Central memory CD4-positive, alpha-beta T cell (primary cell): ENCODE measurements at places on chromosomes 4 and X.
A peak's percentile ranks its signal among the peaks of the same experiment; 100 is the strongest.

DNA sequence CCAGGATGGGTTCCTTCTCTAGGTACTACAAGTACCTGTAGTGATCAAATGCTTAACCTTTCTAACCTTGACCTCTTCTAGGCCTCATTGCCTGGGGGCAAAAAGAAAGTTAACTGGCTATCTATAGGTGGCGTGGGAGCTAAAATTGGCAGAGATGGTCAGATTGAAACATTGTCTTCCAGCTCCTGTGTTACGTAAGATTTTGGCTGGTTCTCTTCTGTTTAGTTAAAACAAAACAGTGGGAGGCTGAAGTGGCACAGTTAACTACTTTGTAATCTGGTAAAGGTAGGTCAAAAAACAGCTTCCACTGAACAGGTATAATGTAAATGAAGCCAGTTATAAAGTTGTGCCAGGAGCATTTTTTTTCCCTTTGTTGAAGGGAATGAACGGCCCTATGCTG lies 115.2 kb downstream of the MBNL3 start:
- DNase-seq, result no peak

DNA sequence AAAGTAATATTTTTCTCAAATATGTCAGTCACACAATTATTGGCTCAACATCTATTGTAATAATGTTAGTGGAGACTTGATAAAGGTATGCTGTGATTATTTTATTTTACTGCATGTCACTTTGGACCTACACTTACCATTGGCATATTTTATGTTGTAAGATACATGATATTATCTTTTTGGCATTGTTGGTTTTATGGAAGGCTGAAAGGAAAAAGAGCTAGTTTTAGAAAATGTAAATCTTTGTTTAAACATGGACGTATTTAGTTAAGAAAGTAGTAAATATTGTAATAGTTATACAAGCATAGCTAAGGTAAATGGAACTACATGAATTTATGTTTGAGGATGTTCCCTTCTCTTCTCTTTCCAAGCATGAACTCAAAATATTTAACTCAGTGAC lies 1399.3 kb downstream of the STIM2 start:
- DNase-seq, result no peak

GRCh38 chr4:1247864-1248244 lies 1.1 kb downstream of the CTBP1 start:
- DNase-seq, result peak; percentile 71

- DNase-seq, result no peak
Measured at GRCh38 chr4:113959539-113959937, 19.9 kb downstream of the ARSJ start.

GRCh38 chr4:17066236-17066635 lies 167.8 kb upstream of the LDB2 start:
- no peak for DNase-seq

DNA sequence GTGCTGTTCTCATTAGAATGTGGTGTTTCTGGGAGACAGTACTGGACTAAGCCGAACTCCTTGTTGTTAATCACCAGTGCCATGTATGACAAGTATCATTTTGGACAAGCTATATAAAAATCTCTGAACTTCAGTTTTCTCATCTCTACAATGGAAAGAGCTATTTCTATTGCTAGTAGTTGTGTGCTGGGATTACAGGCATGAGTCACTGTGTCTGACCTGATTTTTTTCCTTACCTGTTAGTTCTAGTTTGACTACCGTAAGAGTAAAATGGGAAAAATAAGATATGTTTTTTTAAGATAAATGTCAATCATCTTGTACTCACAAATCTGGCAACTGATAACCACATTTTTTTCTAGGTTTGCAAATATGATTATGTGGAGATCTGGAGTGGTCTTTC lies 192.3 kb downstream of the TLL1 start:
- no peak for DNase-seq

DNA sequence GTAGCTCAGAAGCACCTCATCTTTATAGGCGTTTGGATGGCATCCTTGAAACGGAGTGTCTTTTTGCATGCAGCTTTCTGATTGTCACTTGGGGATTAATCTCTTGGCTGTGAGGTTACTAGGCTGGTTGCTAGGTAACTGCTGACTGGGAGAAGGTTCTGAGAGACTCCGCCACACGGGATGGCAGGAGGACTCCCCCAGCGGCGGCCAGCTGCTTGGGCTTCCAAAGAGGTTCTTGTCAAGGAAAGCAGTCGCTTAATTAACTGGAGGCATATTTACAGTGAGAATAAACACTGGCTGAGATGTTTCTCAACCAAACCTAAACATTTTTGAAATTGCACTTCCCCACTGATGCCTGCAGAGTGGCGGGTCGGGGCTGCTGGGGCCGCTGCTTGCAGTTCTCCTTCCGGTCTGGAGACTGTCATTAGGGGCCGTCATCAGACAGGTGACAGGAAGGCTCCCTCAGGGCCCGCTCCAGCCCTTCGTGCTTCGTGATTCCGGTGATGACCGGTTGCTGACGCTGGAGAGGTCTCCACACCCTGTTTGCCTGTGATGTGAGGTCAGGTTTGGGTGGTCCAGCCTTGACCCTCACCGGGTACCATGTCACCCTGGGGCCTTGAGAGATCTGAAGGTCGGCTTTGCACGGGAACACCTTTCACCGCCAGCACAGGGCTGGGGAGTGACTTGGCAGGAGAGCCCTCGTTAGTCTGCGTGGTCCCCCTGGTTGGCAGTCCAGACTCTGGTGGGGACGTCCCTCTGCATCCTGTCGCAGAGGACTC lies 9.1 kb downstream of the NSG1 start:
- DNase-seq, result no peak

DNA sequence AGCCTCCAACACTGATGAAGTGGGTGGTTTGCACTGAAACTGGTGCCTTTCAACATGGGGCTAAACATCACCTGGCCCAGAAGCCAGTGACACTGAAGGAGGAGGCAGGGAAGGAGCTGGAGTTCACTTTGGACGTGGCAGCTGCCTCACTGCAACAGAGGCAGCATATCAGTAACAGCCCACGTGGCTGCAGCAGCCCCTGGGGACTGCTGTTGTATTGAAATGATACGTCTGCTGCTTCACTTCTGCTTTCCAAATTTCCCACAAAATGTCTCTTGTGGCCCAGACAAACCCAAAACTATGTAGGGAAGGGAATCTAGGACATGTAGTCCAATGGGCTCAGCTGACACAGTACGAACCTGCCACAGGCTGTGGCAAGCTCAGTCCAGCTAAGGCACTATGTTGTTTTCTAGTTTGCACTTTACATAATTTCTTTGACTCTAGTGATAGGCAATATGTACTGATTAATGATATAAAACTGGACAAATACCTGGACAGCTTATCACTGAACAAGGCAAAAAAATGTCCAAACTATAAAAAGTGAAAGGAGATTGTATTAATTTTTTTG lies 84.7 kb upstream of the RAPGEF2 start:
- DNase-seq, result no peak

- no peak for DNase-seq
Measured at GRCh38 chr4:84708406-84709135, 125.6 kb downstream of the CDS1 start.

- no peak for DNase-seq
Measured at GRCh38 chr4:70936200-70936787, 34.1 kb downstream of the MOB1B start.

- DNase-seq, result no peak
Measured at GRCh38 chr4:81165861-81166430, 49.1 kb downstream of the PRKG2 start.
